NCI-H2081 treated with DMSO at 0.1 percent for 48 hours (cell line): ENCODE measurements at places on chromosomes 12 and 14.
A peak's percentile ranks its signal among the peaks of the same experiment; 100 is the strongest.

DNA sequence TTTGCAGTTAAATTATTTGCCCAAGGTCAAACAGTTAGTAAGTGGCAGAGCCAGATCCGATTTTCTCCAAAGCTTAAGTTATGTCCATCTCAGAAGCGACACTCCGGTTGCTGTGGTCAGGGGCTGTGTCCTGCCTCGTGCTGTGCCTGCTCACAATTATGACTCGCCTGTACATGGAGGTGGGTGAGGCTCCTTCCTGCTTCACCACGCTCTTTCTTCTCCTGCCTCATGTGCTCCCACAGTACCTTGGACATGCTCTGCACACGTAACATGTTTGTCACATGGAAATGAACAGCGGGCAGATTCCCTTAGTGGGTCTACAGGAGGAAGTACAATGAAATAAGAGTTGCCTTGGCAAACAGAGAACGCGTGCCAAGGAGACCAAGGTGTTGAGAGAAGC lies 62.2 kb upstream of the CCND2 start:
- no peak for DNase-seq

GRCh38 chr12:124743479-124744272 lies 120.0 kb downstream of the SCARB1 start:
- no peak for DNase-seq

- DNase-seq: peak; percentile 22
Observed at GRCh38 chr12:121334513-121335343, 17.5 kb downstream of the ANAPC5 start.

GRCh38 chr14:101109981-101110728 lies 206.6 kb upstream of the RTL1 start:
- DNase-seq: peak; percentile 6

GRCh38 chr12:129075460-129076208 lies 222.4 kb downstream of the GLT1D1 start:
- DNase-seq: no peak

DNA sequence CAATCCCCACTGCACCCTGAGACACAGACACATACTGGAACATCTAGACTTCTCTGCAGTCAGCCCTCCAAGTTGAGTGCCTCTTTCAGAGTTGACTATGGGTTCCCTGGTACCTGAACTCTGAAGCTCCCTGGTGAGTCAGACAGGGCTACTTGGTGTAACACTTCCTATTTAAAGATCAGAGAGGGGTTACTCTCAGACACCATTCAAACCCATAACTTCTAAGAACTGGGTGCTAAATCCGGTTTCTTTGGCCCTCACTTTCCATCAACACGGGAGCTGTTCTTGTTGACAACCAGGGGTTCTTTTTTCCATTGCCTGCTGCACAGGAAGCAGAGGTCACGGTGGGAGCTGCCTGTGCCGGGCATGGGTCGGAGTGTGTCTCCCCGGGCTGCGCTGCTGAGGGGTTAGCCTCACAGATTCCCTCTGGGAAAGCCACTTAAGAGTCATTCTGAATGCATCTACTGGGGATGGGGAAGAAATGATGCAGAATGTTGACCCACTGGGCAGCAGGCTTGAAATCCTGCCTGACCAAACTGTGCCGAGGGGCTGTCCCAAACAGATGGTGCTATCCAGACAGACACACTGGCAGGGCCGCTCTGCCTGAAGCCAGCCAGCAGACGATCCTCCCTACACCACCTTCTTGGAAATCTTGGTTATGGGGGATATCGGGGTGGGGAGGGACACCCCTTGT lies 74.1 kb downstream of the PITPNM2 start:
- DNase-seq: no peak

- no peak for DNase-seq
Observed at GRCh38 chr14:67541448-67542387, 8.6 kb downstream of the PLEKHH1 start.

GRCh38 chr12:19388131-19388549 lies 51.2 kb upstream of the AEBP2 start:
- no peak for DNase-seq

- DNase-seq: no peak
Observed at GRCh38 chr12:26119391-26119989, 5.3 kb downstream of the BHLHE41 start.

GRCh38 chr12:94732367-94732990 lies 82.1 kb upstream of the TMCC3 start:
- DNase-seq: no peak

DNA sequence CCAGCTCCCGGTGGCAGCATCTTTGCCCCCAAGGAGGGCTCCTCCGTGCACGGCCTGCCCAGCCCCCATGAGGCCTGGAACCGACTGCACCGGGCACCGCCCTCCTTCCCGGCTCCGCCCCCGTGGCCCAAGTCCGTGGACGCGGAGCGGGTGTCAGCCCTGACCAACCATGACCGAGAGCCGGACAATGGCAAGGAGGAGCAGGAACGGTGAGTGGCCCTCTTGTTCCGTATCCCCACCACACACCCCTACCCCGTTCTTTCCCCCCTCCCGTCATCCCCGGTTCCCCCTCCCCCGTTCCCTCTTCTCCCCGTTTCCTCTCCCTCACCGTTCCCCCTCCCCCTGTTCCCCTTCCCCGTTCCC lies 28.3 kb downstream of the LRCOL1 start:
- DNase-seq: no peak

DNA sequence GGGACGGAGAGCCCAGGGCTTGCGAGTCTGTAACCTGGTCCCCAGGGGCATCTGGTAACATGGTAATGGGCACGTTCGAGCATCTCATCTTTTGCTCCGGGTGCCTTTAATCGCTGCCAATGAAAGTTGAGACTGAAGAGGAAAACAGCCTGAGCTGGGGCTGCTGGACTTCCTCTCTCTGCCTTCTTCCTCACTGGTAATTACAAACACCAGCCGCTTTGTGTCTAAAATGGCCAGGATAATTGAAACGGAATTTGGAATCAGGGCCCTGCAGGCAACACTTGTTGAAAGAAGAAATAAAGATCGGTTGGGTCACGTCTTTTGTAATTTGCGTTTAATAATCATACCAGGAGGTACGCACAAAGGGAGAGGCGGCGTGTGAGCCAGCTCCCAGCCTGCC lies 51.5 kb upstream of the GPATCH2L start:
- DNase-seq: no peak

- no peak for DNase-seq
Observed at GRCh38 chr12:71594214-71594948, 69.3 kb downstream of the ZFC3H1 start.

DNA sequence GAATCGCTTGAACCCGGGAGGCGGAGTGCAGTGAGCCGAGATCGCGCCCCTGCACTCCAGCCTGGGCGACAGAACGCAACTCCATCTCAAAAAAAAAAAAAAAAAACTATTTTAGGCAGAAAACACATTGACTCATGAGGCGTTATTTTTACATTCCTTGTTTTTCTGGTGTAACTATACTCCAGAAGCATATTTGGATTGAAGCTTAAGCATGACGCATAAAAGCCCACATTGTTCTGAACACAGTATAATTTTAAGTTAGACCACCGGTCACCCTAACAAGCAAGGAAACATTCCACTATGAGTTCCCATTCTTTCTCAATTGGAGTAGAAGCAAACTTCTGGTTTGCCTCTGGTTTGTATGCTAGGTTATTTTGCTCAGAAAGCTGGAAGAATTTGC lies 173.0 kb downstream of the MYRFL start:
- no peak for DNase-seq

GRCh38 chr12:62631471-62632410 lies 165.1 kb downstream of the MON2 start:
- peak; percentile 65 for DNase-seq

DNA sequence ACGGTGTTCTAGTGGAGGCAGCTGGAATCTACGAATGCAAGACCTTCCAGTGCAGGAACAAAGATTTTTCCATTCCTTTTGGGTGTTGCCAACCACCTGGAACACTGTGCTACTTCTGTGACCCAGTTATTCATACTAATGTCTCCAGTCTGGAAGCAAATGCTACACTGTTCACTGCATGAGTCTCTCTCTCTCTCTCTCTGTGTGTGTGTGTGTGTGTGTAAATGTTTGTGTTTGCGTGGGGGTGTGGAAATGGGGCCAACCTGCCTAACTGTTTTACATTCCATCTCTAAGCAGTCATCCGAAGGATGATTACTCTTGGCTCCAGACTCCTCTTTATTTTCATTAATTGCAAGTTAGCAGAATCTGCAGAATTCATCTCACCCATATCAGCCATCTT lies 29.9 kb upstream of the YBX3 start:
- DNase-seq: no peak

DNA sequence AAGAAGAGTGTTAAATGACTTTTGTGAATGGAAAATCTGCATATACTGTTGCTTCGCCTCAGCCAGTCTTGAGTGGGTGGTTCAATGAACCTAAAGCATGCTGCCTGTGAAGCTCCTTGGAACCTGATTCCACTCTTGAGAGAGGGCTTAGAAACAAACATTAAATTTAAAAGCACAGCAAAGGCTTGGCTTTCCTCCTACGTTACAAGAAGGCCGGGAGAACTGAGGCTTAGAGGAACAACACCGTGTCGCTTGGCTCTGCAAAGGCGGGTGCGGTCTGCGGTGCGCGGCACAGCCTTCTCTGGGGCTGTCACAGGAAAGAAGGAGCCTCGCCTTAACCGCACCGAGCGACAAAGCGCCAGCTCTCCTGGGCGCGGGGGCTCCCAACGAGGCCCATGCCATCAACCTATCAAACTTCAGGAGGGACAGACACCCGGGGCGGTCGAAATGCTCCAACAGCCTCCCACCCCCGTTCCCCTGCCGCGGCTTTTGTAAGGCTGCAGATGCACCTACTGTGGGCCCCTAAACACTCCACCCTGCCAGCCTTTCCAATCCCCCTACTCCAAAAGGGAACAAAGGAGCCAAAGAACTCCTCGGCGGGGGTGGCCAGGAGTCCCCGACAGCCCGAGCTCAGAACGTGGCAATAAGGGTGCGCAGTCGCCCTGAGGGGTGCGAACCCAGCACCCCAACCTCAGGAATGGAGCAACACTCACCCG lies 729 bp downstream of the OSBPL8 start:
- no peak for DNase-seq

DNA sequence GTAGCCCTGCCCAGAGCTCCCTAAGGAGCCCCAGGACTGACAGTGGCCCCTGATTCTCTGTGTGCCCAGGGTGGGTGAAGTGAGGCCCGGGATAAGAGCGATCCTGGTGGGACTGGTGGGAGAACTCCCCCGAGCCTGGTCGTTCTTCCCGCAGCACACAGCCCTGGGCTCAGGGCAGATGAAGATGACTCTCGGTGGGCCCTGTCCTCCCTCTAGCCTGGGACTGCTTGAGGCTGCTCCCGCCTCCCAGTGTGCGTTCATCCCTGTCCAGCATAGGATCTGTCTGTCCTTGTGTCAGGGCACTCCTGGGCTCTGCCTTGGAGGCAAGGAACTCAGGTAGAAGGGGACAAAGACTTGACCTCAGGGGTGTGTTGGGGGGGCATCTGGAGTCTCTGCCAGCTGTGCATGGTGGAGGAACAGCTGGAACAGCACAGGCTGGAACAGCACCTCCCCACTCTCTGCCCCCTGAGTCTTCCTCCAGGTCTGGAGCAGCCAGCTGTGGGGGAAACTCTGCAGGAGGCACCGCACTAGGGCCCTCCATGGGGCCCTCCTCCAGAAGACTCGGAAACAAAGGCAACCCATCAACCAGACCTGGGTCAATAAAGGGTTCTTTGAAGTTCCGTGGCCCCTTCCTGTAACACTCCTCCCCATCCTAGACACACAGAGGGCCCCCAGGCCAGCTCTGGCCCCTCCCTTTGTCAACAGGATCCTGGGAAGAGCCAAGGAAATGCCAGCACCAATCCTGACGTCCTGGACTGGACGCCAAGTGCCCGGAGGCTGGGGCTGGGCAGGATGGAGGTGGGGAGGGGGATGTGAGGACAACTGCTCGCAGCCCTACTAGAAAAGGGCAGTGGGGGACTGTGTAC lies 15.9 kb downstream of the FAIM2 start:
- no peak for DNase-seq

DNA sequence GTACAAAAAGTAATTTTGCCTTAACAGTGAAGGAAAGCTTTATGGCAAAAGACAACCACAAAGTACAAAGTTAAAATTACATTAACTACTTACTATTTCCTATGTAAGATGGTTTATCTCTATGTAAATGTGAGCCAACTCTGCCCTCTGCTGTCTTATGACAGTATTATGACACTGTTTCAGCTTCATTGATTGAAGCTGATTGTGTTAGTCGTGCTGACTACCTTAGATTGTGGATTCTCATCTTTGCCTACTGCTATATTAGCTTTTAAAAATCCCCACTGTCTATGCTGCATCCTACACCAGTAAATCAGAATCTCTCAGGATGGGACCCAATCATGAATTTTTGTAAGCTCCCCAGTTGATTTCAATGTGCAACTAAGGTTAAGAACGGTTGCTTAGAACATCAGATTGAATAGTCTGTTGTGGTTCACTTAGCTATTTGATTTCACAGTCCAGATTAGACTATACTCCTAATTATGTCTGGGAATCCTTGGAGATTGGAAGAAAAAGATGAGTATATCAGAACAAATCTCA lies 12.2 kb upstream of the SPTB start:
- peak; percentile 44 for DNase-seq

DNA sequence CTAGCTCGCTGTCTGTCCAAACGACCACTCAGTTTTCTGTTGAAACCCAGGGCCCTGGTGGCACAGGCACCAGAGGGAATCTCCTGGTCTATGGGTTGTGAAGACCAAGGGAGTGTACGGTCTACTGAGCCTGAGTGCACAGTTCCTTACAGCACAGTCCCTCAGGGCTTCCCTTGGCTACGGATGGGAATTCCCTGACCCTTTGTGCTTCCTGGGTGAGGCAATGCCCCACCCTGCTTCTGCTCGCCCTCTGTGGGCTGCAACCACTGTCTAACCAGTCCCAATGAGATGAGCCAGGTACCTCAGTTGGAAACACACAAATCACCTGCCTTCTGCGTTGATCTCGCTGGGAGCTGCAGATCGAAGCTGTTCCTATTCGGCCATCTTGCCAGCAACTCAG lies 22.6 kb downstream of the GPHN start:
- DNase-seq: no peak
